ENCODE measurements at places on chromosomes 7 and 10.
A peak's percentile ranks its signal among the peaks of the same experiment; 100 is the strongest.

GRCh38 chr10:28858646-28859045 lies 181.3 kb downstream of the BAMBI start:
- DNase-seq: no peak

GRCh38 chr7:123348690-123349089 lies 148.9 kb upstream of the SLC13A1 start:
- no peak for DNase-seq

- no peak for DNase-seq
Observed at GRCh38 chr7:128189231-128189930, 51.7 kb upstream of the LEP start.

DNA sequence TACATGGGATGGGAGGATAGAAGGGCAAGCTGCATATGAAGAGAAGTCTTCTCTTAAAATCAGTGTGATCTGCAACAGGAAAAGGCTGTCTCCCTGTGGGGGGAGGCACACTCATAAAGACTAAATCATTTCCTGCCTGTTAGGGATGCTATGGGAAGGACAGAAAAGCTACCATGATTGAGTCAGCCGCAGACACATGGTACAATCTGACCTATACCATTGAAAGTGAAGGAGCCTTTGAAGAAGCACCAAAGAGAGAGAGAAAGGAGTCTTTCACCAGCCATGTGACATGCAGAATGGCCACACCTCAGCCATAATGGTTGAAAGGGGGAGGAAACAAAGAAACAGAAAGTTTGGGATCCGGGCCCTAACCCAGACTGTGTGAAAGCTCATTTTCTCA lies 29.1 kb downstream of the NUDCD3 start:
- DNase-seq: no peak

DNA sequence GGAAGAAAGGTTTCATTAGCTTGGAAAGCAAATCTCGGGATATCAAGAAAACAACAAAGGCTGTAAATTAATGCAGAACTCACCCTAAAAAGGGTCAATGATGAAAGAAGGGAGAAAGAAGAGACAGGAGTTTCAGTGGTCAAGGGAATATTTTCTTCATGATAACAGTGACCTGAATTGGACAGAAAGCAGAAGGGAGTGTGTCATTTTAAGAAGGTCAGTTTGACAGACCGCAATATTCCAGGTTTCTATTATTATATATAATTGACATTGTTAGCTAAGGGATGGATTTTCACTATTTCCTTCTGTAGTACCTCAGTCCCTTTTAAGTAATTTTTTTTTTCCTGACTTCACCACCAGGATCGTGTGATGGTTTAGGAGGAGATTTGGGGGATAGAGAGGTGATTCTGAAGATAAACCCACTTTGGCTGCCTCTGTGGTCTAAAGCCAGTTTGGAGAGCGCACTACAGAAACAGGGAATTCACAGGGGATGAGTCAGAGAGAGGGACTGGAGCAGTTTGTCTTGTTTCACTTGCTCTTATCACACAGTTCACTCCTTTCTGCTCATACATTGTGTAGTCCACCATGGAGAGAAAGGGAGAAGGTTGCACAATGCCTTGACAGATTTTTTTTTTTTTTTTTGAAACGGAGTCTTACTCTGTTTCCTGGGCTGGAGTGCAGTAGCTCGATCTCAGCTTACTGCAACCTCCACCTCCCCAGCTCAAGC lies 417.9 kb downstream of the AUTS2 start:
- DNase-seq: no peak

DNA sequence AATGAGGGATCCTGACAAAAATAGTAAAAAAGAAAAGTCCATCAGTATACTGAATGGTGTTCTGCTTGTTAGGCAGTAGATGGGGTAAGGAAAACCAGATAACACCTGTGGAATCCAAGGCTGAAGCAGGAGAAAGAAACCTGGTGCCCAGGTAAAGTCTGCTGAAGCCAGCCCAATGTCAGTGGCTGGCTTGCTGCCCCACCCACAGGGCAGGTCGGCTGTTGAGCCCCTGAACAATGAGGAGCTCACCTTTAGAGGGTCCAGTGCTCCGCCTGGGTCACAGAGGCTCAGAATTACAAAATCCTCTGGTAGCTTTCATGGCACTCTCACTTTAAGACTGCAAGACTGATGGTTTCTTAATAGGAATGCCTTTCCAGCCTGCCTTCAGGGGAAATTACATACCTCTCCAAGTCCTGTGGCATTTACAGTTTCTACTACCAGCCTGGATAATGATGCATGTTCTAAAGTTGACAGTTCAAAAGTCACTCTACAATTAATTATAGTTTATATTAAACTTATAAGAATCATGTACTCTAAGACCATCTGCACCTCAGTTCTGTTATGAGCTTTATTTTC lies 23.8 kb downstream of the DHX32 start:
- no peak for DNase-seq

DNA sequence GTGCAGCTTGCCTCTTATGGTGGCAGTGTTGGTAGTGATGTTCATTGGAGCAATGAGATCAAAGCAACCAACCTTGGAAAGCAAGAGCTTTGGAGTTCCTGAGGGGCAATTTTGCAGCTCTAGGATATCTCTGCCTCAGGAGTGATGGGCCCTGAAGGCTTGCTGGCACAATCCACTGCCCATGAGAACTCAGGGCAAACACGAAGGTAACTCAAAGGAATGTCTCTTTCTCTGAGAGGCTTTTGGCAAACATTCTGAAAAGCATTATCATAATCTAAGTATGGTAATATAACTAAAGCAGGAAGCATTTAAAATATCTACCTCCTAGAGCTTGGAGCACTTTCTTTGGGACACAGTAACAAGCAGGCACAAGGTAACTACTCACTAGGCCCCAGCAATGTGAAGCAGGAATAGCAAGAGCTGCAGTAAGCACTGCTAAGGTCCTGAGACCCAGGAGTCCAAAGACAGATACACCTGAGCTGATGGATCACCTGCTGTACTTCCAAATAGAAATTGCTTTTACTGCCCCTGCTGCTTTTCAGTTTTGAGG lies 103.1 kb downstream of the NRF1 start:
- no peak for DNase-seq

DNA sequence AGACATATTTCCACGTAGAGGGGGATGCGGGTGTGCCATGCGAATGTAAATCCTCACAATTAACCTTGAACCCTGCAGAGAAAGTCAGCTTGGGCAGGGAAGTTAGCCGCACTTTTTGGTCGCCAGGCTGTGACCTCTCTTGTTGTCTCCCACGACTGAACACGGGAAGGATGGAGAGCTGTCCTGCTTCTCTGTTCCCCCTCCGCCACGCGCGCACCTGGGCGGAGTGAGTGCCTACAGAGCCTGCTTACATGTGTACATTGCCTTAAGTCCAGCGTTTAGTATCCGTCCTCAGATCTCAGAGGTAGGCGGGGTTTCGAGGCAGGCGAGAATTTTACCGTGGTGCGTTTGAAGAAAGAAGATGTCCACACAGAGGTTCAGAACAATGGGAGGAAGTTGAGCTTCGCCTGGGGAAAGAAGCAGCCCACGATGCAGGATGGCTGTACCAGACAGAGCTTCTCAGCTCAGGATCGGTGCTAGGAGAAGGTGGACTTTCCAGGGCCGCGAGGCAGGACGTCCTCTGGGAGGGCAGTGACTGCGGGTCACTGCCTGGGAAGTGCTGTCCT lies 482 bp upstream of the ERCC6 start:
- DNase-seq: peak; percentile 37

DNA sequence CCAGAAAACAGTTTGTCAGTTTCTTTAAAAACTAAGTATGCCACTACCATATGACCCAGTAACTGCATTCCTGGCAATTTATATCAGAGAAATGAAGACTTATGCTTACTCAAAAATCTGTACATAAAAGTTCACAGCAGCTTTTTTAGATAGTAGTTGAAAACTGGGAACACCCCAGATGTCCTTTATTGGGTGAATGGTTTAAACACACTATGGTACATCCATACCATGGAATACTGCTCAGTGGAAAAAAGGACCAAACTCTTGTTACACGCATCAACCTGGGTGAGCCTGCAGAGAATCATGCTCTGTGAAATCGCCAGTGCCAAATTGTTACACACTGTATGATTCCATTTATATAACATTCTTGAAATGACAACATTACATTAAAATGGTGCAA lies 127.6 kb upstream of the RET start:
- DNase-seq: no peak

GRCh38 chr7:108794466-108794865 lies 224.8 kb downstream of the DNAJB9 start:
- DNase-seq: no peak

DNA sequence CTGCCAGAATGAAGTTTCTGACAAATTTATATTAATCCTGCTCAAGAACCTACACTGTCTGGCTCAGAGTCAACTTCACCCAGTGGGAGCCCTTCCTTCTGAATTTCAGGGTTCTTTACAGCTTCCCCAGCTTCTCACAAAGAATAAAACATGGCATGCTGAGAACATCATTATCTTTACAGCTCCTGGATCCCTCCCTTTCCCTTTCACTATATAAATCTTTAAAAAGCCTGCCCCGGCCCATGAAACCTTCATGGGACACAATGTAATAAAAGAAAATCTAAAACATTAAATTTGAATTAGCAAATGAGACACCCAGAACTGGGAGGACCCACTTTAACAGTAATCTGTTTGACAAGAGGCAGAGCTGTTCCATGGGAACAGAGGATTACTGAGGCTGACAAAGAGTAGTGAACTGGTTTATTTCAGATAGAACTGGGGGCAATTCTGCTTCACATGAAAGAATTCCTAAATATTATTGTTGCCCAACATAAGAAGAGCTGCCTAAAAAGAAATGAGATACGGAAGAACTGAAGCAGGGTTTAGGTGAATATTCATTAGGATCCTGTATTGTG lies 222.8 kb downstream of the THSD7A start:
- DNase-seq: no peak

DNA sequence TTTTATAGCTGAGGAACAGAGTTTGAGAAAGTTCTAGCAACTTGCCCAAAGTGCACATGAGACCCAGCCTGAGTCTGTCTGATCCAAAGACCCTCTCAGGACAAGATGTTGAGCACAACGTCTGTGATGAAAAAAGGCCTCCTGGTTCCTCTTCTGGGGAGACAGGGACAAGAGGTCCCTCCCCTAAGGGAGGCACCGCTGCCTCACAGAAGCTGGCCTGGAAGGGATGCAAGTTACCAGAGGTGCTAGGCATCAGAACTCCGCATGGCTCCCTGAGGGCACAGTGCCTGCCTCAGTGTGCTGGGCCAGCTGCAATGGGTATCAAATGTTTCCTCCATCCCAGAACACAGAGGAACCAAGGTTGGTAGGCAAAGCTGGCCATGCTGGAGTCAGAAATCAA lies 302.4 kb downstream of the GRID1 start:
- no peak for DNase-seq

DNA sequence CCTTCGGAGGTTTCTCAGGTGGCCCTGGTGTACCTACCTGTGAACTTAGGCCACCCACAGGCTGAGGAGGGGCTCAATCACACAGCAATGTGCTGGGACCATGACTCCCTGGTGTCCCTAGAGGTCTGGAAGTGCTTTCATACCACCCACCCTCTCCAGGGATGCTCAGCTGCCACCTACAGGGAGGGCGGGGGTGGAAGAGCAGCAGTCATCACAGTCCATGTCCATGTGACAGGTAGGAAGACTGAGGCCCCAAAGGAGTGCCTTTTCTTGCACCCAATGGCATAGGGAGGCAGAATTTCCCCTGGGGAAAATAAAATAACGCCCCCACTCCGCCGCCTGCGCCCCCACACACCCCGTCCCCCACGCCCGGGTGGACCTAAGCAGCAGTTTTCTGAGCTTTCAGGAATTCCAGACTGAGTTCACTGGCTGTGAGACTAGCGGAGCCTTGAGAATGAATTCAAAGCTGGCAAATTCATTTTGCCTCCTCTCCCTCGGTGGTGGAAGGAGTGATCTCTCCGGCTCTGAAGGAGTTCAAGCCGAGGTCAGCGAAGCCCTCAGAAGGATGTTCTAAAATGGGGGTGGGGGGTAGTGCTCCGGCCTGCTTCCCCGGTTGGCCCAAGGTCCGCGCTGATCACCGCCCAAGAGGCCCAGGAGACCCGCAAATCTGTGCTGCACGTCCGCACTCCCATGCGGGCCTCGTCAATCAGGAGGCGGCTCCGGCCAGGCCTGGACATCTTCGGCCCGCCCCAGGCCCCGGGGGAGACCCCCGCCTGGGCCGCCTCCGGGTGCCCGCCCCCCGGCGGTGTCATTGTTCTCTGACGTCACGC lies 2.1 kb upstream of the ZMIZ1 start:
- peak; percentile 40 for DNase-seq

GRCh38 chr7:1508277-1508758 lies 4.1 kb upstream of the INTS1 start:
- no peak for DNase-seq

- no peak for DNase-seq
Observed at GRCh38 chr7:157143788-157144187, 5.1 kb downstream of the UBE3C start.

GRCh38 chr10:70560511-70560941 lies 42.0 kb downstream of the PRF1 start:
- DNase-seq: no peak

DNA sequence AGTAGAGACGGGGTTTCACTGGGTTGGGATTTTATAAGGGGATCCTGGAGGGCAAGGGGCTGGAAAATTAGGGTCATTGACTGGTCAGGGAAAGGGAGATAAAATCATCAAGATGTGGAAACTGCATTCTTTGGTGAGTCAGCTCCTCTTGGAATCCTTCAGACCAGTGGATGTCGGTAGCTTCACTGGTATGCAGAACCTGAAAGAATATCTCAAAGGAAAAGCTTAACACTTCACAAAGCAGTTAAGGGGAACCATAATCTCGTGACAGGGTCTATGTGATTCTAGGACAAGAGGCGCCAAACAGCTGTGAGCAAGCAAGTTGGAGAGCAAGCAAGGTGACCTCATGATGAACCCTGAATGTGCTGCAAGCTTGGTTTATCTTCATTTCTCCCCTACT lies 634.7 kb upstream of the AUTS2 start:
- no peak for DNase-seq

- no peak for DNase-seq
Observed at GRCh38 chr7:138257459-138258196, 181.4 kb downstream of the AKR1D1 start.

DNA sequence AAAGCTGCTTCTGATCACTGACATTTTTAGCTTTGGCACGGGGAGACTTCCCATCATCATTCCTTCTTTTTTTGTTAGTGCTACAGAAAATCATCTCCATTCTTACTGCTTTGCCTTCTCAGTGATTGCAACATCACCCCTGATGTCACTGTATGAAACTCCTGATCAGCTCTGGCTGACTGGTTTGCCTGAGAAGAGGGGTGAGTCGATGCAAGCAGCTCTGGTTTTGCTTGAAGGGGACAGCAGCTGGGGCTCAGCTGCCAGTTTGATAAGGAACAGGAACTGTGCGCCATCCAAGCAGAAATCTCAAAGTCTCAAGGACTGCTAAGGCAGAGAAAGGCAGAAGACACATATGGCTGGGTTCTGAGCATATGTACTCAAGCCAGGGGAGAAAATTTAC lies 808.5 kb upstream of the CELF2 start:
- DNase-seq: peak; percentile 2

GRCh38 chr10:115903207-115903606 lies 369.8 kb downstream of the GFRA1 start:
- DNase-seq: no peak
